ENCODE measurements at places on chromosomes 7 and 10.
A peak's percentile ranks its signal among the peaks of the same experiment; 100 is the strongest.

GRCh38 chr7:81462672-81463071 lies 307.2 kb downstream of the HGF start:
- no peak for DNase-seq

DNA sequence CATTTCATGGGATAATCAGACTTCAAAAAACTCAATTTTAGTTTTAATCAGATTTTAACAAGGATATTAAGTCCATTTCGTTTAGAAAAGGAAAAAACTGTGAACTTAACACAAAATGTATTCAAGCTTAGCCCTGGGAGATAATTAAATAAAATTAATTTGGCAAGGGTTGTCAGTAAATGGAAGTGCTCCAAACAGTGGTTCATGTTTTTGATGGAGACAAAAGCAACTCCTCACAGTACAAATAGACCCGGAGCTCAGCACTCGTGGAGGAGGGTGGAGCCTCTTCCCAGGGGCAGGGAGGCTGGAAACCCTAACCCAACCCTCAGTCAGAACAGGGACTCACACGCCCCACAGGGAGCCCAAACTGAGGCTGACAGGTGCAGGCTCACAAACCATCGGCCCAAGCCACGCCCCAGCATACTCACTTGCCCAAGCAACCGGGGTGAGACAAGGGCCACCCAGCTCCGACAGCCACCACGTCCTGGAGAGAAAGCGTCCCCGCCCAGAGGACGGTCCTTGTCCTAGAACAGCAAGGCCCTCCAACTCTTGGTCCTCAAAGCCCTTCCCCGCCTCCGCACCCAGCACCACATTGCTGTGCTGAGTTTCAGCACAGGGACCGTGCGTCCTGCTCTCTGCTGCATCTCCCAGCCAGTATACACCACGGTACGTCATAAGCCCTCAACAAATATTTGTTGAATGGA lies 39.8 kb downstream of the MAD1L1 start:
- DNase-seq: peak; percentile 19

- DNase-seq: no peak
Observed at GRCh38 chr7:151763420-151763984, 113.4 kb downstream of the PRKAG2 start.

DNA sequence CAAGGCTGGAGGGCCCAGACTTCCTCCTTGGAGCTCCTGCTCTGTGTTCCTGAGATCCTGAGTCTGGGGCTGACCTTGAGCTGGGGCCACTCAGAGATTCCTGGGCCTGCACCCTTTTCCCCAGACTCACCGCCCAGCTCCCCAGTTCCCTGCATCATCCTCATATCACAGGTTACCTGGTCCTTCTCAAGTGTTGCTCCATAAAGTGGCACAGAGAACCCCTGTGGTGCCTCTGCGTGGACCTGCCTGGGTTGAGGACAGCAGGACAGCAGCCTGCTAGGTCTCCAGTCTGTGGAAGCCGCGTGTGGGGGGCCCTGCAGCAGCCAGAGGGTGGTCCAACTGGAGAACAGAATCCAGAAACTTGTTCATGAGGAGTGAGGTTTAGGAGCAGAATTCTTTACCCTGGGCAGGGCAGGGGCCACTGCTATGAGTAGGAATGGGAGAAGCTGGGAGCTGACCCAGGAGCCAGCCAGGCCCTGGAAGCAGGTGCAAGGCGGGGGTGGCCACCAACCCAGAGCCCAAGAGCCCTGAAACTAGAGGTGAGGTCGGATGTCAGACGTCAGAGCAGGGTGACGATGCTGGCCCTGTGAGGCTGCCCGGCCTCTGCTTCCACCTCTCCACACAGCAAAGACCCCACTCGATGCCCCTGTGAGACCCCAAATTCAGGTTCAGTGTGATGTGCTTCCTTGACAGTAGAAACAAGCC lies 299.4 kb downstream of the TCERG1L start:
- DNase-seq: no peak

GRCh38 chr7:96910486-96910885 lies 94.9 kb upstream of the DLX6 start:
- DNase-seq: no peak

- no peak for DNase-seq
Observed at GRCh38 chr10:43573250-43574000, 991 bp downstream of the ZNF239 start.

GRCh38 chr7:37420946-37421695 lies 27.5 kb downstream of the ELMO1 start:
- DNase-seq: no peak

DNA sequence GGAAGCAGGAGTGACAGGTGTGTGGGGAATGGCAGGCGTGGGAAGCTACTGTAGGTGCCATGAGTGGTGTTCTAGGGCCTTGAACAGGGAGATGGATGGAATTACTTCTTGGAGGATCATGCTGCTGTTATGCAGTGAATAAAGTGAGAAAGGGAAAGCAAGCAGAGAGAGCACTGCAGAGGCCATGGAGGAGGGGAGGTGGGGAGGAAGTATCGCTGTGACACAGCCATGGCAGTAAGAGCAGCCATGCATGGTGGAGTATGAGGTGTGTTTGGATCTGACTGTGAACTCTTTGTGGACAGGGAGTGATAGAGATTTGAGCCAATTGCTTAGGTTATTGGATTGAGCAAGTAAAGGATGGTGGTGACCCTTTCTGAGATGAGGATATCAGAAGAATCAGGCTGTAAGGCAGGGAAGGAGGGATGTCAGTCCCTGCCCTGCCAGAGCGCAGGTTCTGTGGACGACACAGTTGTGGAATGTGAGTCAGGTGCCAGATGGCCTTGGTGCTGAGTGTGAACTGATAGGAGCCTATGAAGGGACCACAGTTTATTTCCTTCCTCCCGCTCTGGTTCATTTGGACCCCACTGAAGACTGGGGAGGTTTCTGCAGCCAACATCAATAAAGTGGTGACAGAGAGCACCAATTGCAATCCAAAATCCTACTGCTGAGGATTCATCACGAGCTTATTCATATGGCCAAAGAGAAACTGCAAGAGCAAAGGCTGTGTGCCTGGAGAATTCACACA lies 105.5 kb upstream of the TMEM72 start:
- no peak for DNase-seq

DNA sequence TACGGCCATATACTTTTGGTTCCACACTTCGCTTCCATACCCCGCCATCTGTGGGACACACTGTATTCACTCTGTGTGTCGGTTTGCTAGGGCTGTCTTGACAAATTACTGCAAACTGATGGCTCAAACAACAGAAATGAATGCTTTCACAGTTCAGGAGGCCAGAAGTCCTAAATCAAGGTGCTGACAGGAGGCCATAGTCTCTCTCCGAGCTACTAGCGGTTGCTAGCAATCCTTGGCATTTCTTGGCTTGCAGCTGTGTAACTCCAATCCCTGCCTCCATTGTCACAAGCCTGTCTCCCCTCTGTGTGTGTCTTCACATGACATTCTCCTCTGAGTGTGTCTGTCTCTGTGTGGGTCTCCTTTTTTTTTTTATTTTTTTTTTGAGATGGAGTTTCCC lies 28.9 kb upstream of the BMPR1A start:
- DNase-seq: no peak

DNA sequence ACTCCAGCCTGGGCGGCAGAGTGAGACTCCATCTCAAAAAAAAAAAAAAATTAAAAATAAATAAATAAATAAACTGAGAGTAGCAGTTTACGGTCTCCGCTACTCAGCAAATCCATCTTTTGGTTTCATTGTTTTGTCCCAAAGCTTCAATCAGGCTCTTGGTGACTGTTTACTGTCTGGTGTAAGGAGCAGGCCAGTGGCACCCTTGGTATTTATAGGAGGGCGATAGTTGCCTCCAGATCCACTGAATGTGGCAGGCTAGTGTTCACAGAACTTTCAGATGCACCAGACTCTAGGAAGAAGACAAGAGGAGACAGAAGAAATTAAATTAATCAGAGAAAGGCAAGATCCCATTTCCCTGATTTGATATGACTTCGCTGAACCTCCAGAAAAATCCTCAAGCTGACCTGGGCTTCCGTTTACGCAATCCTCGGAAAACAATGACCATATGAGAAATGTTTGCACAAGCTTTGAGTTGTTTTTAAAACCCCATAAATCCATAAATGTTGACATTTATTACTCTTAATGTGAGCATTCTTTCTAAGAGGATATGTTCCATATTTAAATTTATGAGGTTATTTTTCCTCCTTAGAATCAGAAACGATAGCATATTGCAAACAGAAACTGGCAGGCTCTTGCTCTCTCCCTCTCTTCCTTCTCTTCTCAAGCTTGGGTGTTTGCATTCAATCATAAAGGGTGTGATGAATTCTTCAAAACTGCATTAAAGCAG lies 7.1 kb upstream of the MUC3A start:
- DNase-seq: no peak

GRCh38 chr10:5968037-5968680 lies 9.2 kb downstream of the IL15RA start:
- DNase-seq: peak; percentile 15

DNA sequence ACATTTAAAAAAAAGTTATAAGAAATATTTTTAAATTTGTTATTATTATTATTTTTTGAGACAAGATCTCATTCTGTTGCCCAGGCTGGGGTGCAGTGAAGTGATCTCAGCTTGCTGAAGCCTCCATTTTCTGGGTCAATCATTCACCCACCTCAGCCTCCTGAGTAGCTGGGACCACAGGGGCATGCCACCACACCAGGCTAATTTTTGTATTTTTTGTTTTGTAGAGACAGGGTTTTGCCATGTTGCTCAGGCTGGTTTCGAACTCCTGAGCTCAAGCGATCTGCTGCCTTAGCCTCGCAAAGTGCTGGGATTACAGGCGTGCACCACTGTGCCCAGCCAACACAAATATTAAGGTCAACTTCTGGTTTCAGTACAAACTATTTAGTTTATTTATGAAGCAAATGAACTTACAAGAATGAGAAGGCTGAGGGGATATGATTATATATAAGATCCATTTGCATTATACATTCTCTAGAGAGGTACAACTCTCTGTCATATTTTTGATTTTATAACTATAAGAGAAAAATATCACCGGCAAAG lies 45.9 kb upstream of the FAM133B start:
- no peak for DNase-seq

DNA sequence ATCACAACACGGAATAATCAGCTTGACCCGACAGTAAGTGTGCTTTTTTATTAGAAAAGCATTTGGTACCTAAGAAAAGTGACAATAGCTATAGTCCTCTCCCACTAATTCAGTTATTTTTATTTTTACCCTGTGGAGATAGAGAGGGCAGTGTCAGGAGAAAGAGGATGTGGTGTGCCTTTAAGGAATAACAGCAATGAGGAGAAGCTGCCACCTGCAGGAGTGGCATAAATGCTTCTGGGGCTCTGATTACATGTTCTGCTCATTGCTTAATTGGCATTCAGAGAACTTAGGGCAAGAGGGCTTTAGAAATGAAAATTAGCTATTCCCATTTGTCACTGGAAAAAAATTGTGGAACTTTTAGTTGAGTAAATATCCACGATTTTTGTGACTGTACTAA lies 60.1 kb downstream of the DENND11 start:
- DNase-seq: no peak

- DNase-seq: no peak
Observed at GRCh38 chr10:114517368-114518250, 113.3 kb upstream of the AFAP1L2 start.

DNA sequence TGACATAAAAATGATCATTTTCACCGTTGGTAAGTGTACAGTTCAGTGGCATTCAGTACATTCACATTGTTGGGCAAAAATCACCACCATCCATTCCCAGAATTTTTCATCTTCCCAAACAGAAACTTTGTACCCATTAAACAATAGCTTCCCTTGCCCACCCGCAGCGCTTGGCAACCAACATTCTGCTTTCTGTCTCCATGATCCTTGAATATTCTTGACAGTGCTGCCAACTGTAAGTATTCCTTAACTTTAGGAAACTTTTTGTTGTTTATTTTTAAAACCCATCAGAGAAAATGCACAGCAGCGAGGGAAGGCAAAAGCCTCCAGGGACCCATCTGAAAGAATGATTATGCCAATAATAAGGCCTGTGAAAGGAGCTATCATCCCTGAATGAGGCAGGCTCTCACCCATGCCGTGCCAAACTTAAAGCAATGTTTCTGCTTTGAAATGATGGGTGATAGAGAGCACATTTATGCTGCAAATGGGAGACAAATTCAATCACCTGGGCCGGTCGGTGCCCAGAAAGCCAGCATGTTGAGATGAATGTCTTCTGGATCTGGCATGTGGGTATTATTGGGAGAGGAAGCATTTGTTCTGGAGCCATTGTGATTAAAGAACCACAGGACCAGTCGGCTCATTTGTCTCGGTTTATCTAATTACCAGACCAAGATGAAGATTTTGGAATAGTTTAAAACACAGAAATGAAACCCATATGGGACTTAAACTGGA lies 202.1 kb upstream of the NPVF start:
- no peak for DNase-seq

- no peak for DNase-seq
Observed at GRCh38 chr10:4579844-4580243, 246.2 kb upstream of the AKR1E2 start.
